ENCODE measurements at places on chromosomes 1 and 21.

DNA sequence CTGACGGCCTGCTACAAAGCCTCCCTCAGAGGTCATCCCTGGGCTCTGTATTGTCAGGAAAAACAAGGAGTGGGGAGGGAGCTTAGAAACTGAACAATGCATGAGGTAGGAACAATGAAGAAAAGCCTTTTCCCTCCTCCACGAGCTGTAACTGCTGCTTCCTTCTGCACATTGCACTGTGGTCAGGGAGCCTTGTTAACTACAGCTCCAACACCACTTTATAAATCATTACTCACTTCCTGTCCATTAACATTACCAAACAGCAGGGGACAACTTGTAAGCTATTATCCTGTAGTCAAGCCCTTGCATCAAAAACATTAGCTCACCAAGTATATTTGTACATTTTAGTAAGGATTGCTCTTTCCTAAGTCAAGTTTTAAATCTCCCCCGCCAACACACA is 336.0 kb upstream of the NR5A2 start:
- DNase-seq, result no peak

DNA sequence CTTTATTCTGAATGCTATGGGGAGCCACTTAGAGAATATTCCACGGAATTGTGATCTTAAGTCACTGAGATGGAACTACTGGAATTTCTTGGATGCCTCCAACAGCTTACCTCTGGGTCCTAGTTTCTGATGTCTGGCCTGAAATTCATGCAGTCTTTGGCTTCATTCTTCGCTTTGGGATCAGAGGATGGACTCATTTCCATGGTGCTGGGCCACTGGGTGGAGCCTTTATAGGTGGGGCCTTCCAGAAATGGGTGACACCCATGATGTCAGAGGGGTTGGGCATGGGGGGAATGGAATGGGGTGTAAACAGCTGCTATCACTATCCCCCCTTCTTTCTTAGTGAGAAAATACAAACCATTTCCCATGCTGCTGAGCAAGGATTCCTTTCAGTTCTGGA is 73.7 kb upstream of the FGGY start:
- no peak for DNase-seq

DNA sequence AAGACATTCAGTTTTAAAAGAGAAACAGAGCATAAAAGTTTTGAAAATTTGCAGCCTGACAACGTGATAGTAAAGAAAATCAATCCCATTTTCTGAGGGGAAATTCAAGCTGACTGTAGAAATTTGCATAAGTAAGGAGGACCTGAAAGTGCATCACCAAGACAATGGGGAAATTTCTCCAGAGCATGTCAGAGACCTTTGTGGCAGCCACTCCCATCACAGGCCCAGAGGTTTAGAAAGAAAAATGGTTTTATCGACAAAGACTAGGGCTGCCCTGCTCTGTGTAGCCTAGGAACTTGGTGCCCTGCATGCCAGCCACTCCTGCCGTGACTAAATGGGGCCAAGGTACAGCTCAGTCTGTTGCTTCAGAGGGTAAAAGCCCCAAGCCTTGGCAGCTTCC is 1640.2 kb upstream of the PRMT6 start:
- DNase-seq, result no peak

DNA sequence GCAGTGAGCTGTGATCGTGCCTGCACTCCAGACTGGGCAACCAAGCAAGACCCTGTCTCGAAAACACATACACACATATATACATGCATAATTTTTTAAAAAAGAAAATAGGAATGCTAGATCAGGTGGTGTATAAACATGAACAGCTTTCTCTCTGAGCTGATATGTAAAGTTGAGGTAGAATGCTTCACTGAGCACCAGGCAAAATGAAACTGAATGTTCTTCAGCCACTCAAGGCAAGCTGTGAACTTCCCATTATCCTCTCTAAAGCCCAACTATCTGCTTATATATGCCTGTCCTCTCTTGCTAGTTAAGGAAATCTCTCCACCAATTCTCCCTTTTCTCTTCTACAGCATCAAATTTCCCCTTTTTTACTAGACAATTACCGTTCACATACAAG is 93.0 kb downstream of the NUF2 start:
- no peak for DNase-seq

DNA sequence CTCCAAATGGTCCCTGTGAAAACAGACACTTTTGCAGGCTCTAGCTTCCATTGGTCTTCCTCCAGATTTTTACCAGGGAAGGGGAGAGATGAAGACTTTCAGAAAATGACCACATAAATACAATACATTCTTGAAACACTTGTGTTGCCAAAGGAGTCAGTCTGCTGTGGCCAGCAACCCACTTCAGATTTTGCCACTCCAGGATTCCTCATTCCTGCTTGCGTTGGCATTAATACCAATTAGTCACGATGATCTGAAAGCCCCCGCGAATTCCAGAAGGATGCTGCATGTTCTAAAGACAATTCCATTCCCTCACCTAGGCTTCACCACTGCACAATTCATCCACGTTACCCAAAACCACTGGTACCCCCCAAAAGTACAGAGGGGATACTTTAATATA is 7.9 kb upstream of the BACE2 start:
- no peak for DNase-seq

DNA sequence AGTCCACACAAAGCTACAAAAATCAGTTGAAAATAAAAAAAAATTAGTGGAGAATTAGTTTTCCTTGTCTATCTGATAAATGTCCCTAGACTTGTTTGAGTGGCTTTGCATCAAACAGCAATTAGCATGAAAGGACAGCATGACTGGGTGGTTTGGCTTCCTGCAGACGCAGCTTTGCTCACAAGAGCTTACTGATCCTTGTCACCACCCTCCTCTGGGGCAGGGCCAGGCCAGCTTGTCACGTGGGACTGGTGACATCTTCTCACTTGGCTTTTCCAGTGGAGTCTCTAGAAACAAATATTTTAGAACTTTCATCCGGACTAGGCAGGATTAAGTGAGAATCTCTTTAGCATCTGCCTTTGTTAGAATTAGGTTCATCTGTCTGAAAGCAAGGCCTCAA is 76.0 kb upstream of the OLIG2 start:
- no peak for DNase-seq

GRCh38 chr1:25556791-25557476 is 13.5 kb downstream of the LDLRAP1 start:
- DNase-seq, result no peak

DNA sequence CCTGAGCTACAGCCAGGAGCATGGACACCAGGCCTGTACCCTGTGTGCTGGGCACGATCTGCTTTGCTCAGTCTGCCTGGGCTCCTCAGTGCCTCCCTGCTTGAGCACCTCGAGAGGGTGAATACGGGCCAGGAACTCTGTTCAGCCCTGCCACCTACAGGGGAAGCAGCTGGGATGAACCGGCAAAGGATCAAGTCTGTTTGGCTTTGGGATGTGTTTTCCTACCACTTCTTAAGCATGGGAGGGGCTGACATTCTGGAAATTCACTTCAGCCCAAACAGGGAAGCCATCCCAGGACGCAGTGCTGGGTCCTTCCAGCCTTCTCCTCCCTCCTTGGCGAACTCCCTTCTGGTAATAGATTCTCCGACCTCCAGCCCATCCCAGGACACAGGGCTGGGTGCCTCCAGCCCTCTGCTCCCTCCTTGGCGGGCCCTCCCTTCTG is 55.8 kb upstream of the SELENON start:
- peak; percentile 79 for DNase-seq

DNA sequence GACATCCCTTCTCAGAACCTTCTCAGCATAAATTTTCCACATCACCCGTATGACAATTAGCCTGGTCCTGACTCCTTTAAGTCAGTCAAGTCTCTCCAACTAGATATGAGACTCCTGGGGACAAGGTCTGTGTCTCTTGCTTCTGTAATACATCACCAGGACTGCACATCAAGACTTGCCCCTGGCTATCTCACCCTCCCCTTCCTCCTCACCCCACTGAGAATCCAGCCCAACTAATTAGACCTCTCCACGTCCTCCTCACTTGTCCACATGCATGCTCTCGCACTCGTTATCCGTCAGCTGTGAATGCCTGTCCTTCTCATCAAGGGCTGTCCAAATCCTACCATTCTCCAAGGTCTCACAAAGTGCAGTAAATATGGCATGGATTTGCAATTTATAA is 542.8 kb downstream of the PTPRU start:
- no peak for DNase-seq

- no peak for DNase-seq
These were observed 112.0 kb downstream of the UBE2U start for GRCh38 chr1:64315402-64315801.

- no peak for DNase-seq
These were observed 33.6 kb upstream of the ZFP69B start for GRCh38 chr1:40416709-40417108.

GRCh38 chr1:205849619-205850355 is at the start of gene PM20D1:
Gene PM20D1, minus strand, starts transcription at chr1:205850132. Its CDS starts 60 bp downstream, at chr1:205850072.
- no peak for DNase-seq

DNA sequence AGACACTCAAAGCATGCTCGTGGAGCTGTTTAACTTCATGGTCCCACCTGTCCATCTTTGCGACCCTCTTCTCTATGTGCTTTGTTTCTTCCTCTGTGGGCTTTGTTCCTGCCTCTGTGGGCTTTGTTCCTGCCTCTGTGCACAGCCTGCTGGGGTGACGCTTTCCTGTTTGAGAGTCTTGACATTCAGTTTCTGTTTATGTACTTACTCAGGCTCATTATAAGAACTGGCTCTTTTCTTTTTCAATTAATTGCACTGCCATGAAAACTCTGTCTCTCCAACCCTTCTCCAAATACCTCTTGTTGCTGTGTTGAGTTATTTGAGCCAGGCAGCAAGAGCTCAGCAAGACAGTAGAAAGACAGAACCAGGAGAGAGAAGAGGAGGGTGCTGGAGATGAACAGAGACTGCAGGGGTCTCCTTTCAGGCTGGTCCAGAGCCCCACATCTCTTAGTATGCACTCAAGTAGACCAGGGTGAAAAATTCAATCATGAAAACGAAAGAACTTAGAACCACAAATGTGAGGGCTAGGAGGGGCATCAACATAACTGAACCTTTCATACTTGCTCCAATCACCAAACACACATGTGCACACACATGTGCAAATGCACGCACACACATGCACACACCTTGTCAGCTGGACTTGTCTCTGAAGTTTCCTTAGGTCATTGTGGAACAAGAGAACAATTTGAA is 88.3 kb upstream of the SGIP1 start:
- DNase-seq, result no peak

DNA sequence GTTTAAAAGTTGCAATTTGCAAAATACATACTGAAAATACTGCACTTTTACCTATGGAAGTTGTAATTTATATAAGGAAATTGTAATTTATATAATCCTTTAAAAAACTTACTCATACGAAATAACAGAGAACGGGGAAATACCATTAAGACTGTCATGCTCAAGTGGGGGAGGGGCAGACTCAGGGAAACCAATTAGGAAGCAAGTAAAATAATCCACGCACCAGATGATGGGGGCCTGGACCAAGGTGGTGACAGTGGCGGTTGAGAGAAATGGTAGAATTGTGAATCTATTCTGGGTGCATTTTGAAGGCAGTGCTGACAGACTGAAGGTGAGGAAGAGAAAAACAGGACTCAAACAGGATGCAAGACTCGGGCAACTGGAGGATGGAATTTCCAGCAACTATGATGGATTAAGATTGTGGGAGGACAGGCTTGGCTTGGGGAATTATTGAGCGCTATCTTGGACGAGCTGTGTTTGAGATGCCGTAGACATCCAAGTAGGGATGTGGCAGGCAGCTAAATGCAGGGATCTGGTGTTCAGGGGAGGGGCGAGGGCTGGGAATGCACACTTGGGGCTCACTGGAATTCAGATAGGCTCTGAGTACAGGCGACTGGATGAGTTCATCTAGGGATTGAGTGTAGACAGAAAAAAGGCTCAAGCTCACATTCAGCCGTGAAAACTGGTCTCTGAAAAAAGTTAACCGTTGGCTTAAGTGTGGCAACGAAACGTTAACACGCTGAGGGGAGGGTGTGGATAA is 977 bp downstream of the LCA5L start:
- DNase-seq, result no peak

- no peak for DNase-seq
These were observed 6.2 kb downstream of the ILDR2 start for GRCh38 chr1:166969074-166969677.

- DNase-seq, result peak; percentile 56
These were observed 257.3 kb downstream of the CAMTA1 start for GRCh38 chr1:7042322-7043190.

- DNase-seq, result no peak
These were observed 118.3 kb downstream of the CNIH3 start for GRCh38 chr1:224734261-224734935.

- no peak for DNase-seq
These were observed 17.5 kb downstream of the VASH2 start for GRCh38 chr1:212967801-212968200.

GRCh38 chr21:26425576-26425975 is 147.5 kb downstream of the CYYR1 start:
- no peak for DNase-seq

DNA sequence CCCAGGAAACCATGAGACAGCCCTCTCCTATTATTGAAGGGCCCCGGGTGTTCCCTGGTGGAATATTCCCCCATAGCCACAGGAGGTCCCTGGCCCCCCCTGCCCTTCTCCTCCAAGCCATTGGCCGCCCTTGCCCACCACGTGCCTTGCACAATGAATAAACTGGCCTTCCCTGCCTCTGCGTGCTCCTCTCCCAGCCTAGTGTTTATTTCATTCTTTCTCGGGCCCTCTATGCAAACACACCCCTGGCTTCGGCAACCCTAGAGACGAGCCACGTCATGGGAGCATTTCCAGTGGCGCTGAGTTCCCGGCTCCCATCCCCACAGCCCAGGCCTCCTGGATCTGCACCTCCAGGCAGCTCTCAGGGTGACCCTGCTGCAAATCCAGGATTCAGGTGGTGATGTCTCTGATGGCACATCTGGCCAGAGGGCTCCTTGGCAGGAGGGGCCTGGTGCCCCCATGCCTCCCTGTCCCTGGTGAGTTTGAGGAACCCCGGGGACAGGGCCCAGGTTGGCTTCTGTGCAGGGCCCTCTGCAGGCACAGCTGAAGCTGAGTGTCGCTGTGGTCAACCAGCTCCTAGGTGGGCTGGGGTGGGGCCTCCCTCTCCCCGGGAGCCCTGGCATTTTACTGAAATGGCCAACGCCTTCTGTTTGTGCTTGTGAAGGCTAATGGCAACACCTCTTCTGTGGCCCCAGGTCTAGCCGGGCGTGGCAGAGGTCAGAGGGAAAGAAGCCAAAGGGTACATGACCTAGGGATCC is 6.2 kb downstream of the KRTAP10-12 start:
- peak; percentile 96 for DNase-seq

DNA sequence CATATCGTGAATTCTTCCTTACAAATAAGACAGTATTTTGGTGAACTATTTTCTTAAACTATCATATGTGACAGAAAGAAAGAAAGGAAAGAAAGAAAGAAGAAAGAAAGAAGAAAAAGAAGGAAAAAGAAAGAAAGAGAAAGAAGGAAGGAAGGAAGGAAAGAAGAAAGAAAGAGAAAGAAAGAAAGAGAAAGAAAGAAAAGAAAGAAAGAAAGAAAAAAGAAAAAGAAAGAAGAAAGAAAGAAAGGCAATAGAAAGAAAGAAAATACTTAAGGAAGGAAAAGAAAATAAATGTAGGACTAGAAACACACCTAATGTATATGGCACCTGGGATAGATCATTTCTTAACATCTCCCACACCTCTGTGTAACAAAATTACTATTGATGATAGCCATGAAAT is 120.4 kb downstream of the PLA2G4A start:
- DNase-seq, result no peak

- DNase-seq, result no peak
These were observed 13.6 kb downstream of the SLC26A9 start for GRCh38 chr1:205929496-205930194.

GRCh38 chr21:45241357-45241756 is 46.3 kb downstream of the POFUT2 start:
- no peak for DNase-seq

All from NCI-H1092 (cell line).